ENCODE measurements at places on chromosomes 5 and 9.

DNA sequence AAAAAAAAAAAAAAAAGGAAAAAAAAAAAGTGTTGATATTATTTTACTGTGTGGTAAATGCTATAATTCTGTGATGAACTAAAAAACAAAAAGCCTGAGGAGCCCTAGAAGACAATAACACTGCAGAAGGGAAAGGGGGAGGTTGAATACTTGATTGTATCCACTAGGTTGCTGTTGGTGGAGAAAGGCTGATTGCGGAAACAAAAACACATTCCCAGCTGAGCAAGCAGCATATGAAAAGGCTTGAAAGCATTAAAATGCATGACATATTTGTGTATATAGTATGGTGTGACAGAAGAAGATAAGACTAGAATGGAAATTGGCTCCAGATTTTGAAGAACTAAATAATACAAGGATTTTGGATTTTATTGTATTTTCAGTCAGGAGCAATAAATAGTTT is 8.9 kb downstream of the RABGAP1 start:
- no peak for DNase-seq

- no peak for DNase-seq
These were observed 1.8 kb downstream of the BNC2 start for GRCh38 chr9:16868701-16869100.

- no peak for DNase-seq
These were observed 12.7 kb upstream of the AHRR start for GRCh38 chr5:308672-309271.

DNA sequence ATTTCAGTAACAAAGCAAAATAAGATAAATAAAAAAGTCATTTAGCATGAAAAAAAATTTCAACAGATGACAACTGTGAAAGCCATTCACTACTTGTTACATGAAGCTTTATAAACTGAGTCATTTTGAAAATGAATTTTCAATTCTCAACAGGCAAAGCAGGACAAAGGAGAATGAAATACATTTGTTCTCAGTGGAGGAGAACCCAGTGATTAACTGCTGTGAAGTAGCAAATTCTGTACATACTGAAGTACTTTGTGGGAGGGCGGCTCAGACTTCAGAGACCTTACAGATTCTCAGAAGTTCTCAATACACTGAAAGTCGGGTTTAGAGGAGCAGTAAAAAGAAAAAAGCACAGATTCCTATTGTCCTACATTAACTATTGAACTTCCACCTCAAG is 21.7 kb downstream of the SKIC3 start:
- no peak for DNase-seq

GRCh38 chr9:5667391-5667790 is 38.5 kb downstream of the RIC1 start:
- no peak for DNase-seq

DNA sequence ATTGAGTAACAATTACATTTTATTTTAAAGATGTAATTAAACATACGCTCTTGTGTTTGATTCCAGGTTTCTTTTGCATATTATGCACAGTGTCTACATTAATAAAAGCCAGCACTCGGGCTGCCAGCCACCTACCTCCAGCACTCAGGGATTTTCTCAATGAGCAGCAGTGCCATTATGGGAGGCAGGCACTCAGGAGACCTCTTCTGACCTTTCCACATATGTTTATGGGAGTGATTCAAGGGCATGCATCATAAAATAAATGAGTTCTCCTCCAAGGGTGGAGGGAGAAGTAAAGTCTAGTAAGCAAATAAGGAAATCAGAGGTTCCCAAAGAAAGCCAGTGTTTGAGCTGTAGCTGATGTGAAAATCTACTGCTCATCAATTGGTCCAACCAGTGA is 119.8 kb upstream of the IRX2 start:
- DNase-seq, result no peak

GRCh38 chr9:123696476-123696875 is 233.4 kb downstream of the DENND1A start:
- DNase-seq, result no peak

DNA sequence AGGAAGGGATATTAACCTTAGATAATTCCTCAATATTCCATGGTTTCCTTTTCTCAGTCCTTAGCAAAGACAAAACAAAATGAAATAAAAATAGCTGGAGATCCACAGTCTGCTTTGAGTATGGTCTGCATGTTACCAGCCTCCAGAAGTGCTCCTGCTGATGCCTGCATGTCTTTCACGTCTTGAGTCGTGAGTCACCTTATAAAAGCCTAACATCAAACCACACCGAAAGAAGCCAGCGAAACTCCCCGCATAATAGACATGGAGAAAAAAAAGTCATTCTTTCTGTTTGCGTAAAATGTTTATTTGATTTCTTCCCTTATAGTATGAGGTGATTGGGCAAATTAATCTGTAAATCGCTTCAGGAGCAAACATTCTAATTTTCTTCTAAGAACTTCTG is 380.5 kb downstream of the SLCO4C1 start:
- no peak for DNase-seq

GRCh38 chr9:135797507-135798262 is 95.7 kb downstream of the KCNT1 start:
- no peak for DNase-seq

DNA sequence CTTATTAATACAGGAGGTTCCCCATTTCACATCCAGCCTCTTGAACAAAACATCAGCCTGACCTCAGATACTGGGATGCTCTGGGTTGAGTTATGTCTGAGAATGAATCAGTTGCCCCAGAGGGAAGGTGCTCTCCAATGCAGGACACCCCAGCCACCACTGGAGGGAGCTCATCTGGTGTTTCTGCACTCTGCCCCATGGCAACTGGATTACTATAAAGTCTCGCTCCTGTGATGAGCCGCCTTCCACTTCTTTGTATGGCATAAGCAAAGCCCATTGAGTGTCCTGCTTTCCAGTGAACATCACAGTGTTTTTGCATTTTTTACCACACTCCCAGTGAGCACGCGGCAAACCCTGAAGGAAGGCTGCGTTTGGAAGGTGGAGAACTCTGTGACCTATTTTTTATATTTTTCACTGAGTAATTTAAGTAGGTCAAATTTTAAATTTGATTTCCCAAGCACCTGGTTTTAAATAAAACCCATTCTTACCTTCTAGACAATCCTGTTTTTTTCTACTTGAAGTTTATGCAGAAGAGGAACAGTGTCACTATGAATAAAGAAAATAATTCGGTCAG is 176.9 kb upstream of the WWC1 start:
- DNase-seq, result no peak

DNA sequence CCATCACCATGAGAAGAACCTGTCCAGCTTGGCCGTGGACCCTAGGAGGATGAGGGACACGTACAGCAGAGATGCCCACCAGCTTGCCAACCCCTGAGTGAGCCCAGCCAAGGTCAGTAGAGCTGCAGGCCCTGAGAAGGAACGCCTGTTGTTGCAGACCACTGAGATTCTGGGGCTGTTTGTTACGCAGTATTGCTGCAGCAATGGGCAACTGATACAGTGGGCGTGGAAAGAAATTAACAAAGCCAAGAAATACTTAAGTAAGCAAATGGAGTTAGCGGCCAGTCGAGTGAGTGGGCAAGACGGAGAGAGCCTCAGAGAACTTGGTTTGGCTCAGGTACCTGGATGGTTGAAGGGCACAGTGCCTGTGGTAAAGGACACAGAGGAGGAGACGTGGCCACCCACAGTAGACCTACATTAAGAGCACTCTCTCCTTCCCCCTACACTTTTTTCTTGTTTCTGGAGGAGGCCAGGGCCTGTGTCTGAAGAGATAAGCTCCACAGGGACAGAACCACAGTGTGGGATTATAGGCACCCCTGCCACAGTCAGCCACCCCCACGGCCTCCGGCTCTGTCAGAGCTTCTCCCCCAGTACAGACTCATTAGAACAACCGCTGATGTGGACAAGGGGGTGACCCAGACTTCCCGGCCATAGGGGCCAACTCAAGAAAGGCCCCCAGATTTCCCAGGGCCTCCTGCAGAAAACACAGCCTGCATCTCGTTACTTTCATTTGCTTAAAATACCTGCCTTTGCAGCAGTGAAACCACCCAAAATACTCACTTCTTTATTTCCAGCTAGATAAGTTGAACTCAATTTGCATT is 40.1 kb upstream of the GRHPR start:
- no peak for DNase-seq

- DNase-seq, result no peak
These were observed 1.0 kb upstream of the SAP30L start for GRCh38 chr5:154444556-154445421.

GRCh38 chr5:119811458-119811857 is 182.1 kb downstream of the FAM170A start:
- no peak for DNase-seq

GRCh38 chr5:172775326-172776234 is 4.6 kb upstream of the DUSP1 start:
- no peak for DNase-seq

DNA sequence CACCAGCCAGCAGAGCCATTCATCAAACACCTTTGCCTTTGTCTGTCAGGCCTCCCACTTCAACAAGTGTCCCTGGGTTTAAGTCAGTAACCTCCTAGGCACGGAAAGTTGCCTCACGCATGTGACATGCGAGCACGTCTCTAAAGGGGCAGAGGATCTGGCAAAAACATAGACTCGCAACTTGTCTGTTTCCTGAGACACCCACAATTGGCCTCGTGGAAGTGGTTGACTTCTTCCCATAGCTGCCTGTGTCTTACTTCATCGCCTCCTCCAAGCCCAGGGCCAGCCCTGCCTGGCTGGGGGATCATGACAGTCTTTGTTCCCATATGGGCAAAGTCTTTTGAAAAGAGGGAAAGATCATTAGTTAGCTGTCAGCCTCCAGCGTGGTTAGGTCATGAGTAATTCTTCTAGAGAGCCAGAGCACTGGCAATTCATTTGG is 35.5 kb upstream of the GLRX start:
- DNase-seq, result no peak

- no peak for DNase-seq
These were observed 2.9 kb upstream of the CSF2 start for GRCh38 chr5:132070460-132071337.

- no peak for DNase-seq
These were observed 2.8 kb upstream of the ENTREP1 start for GRCh38 chr9:69322256-69322655.

DNA sequence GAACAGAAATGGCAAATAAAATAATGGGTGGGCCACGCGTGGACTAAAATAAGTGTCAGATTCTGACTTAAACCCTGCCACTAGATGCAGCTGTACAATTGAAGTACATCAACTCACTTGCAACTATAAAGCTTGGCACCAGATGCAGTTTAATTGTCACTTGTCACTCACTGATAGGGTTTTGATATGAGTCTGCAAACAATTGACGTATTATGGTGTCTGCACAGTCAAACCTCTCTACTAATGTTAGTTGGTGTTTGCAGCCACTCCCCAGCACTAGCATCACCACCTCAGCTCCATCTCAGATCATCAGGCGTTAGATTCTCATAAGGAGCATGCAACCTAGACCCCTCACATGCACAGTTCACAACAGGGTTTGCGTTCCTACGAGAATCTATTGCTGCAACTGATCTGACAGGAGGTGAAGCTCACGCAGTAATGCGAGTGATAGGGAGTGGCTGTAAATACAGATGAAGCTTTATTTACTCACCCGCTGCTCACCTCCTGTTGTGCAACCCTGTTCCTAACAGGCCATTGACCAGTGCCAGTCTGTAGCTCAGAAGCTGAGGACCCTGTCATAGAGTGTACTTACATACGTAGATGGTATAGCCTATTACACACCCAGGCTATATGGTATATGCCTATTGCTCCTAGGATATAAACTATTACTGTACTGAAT is 72.1 kb upstream of the SEMA6A start:
- no peak for DNase-seq

DNA sequence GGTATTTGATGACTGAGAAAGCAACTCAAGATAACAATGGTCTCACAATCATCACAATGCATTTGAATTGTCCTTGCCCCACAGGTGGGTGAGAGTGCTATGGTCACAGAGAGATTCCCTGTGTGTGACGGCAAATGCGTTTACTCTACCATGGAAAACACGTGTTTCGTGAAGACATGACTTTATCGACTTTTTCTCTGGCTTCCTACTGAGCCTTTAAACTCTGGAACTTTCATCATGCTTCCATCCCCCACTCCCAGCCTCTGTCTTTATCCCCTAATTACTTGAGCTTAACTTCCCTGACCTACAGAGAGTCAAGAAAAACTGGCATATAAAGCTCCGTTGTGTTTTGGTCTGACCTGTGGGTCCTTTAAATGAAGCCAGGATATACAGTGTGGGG is 414.1 kb upstream of the CLINT1 start:
- no peak for DNase-seq

DNA sequence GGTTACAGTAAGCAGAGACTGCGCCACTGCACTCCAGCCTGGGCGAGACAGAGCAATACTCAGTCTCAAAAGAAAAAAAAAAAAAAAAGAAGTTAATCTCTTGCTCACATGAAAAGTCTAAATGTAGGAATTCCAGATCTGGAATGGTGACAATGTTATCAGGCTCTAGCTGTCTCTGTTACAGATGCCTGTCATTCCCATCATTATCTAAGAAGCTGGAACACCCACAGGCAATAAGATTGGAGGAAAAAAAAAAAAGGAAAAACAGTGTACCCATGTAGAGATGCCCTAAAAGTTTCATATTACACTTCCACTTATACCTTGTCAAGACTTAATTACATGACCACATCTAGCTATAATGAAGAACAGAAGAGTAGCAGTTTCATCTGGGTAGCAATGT is 38.2 kb downstream of the PTBP3 start:
- no peak for DNase-seq

GRCh38 chr5:95826949-95827891 is 4.7 kb upstream of the GLRX start:
- DNase-seq, result no peak

- no peak for DNase-seq
These were observed 4.8 kb upstream of the CEL start for GRCh38 chr9:133057006-133057405.

- DNase-seq, result no peak
These were observed 451 bp downstream of the LPAR1 start for GRCh38 chr9:111037708-111038330.

GRCh38 chr5:72369711-72370110 is 49.5 kb downstream of the PTCD2 start:
- no peak for DNase-seq

- no peak for DNase-seq
These were observed at the start of gene FST for GRCh38 chr5:53480416-53481158. FST (plus strand) TSS chr5:53480629; CDS start chr5:53480792, 163 bp downstream.

DNA sequence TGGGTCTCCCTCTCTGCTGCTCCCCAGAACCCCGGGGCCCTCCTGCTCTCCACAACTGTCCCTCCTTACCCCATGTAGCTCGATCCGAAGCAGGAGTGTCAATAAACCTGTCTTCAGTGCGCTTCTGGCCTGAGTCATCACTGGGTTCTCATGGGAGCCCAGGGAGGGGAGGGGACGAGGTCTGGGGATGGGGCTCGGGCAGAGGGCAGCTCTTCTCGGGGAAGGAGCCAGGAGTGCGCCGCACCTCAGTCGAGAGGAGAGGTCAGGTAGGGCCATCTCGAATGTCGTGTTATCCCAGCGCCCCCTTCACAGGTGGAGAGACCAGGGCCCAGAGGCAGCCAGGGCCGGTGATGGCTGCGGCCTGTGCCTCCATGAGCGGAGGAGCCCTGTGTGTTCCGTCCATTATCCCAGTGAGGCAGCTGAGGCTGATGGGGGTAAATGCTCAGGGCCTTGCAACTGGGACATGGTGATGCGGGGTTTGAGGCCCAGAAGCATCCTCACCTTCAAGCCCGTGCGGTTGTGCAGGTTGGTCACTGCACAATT is 52.1 kb downstream of the LRSAM1 start:
- DNase-seq, result no peak

GRCh38 chr5:124230456-124230855 is 516.0 kb downstream of the ZNF608 start:
- no peak for DNase-seq

GRCh38 chr9:105103776-105104175 is 140.7 kb upstream of the SLC44A1 start:
- no peak for DNase-seq

GRCh38 chr9:125074976-125075375 is 68.4 kb downstream of the SCAI start:
- no peak for DNase-seq

- DNase-seq, result no peak
These were observed 14.8 kb downstream of the QSOX2 start for GRCh38 chr9:136230773-136231172.
